Choroid plexus epithelial cell (primary cell): ENCODE measurements at places on chromosomes 2 and 18.
A peak's percentile ranks its signal among the peaks of the same experiment; 100 is the strongest.

GRCh38 chr2:181471226-181471625 is 14.0 kb downstream of the ITGA4 start:
- peak; percentile 33 for DNase-seq

DNA sequence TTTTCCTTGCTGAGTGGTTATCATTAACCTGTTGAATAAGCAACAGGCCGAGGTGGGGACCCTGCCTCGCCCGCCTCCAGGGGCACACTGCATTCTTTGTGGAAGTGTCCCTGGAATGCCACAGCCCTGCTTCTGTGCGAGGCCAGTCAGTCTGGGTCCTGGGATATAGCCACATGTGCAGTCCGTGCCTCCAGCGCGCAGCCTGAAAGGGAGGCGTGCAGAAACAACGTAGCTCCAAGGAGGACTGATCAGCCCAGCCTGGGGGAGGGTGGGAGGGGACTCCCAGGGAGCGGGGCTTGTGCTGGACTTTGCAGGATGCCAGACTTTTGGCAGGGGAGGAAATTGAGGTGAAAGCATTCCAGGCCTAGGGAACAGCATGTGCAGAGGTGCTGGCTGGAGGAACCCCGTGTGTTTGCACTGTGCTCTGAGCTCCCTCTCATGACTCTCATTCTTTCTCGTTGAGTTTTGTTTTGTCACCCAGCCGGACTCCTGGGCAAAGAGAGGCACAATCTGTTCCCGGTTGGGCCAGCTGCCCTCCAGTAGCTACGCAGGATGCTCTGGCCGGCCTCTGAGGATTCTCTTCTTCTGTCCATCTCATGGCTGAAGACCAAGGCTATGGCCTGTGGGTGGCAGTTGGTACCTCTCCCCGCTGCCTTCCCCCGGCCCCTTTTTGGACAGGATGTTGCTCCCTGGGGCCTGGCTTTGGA is 39.7 kb downstream of the HPCAL1 start:
- no peak for DNase-seq

GRCh38 chr2:181958726-181959125 is 26.9 kb upstream of the PPP1R1C start:
- no peak for DNase-seq

DNA sequence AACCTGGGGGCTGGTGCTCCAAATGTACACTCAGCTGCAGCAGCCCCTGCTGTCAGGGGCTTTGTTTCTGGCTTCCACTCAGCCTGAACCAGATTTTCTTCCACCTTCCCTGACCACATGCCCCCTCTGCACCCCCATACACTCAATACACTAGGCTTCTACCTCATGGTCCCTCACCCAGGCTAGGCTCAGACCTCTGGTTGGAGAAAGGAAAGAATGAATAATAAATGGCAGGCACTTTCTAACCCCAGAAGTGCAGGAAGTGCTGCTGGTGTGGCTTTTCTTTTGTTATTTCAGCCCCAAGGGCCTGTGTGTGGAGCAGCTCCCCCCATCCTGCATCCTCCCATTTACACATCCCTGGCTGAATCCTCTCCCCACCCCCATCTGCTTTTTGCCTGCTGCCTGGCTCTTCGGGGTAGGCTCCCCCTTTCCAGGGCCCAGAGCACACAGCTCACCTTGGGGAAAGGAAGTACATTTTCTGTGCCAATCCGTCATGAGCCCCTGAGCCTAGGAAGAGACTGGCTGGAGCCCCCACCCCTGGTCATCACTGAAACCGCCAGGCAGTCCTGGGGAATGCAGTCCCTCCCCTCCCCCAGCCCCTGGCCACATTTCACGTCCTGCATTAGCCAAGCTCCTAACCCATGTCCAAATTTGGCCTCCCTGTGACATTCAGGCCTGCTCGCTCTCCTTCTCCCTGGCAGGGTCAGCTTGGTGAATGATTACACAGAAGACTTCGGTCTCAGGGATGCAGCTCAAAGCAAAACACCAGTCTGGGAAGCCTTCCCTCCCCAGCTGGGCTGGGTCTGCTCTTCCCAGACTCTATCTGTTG is 2.6 kb downstream of the DYSF start:
- no peak for DNase-seq
